ENCODE measurements at places on chromosomes 3 and 15. TPM values are rescaled to one million over a fixed set of nuclear protein-coding genes. Genes with fewer than 3 reads are reported as not detected.

- DNase-seq = no peak
Observed at GRCh38 chr15:32855942-32856341, 138.1 kb downstream of the GREM1 start.

DNA sequence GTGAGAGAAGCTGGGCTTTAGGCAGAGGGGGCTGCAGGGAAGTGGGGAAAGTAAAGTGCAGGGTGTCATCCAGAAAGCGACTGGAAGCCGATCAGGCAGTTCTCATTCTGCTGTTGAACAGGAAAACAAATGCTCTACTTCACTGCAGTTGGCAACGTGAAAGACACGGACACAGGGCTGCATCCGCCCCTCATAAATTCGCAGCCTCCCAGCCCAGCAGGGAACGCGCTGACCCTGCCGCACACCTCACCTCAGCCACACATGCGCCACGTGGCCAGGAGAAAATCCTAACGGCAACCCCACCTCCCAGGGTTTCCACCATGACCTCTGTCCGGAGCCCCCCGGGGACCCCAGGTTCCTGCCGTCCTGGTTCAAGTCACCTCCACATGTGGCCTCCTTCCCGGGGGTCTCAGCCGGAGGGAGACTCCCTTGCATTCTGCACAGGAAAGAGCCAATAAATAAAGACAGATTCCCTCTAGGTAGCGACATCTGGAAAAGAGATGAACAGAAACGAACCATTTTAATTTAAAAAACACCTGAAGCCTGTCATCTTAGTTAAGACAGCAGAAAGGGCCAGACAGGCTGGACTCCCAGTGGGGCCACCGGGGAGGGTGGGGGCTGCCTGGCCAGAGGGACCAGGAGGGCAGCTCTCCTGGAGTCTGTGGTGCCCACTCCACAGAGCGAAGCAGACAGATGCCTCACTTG, 118.7 kb downstream of the TMEM266 start:
- DNase-seq = no peak

- DNase-seq = no peak
Observed at GRCh38 chr3:151319628-151320027, 3.0 kb upstream of the GPR87 start.

DNA sequence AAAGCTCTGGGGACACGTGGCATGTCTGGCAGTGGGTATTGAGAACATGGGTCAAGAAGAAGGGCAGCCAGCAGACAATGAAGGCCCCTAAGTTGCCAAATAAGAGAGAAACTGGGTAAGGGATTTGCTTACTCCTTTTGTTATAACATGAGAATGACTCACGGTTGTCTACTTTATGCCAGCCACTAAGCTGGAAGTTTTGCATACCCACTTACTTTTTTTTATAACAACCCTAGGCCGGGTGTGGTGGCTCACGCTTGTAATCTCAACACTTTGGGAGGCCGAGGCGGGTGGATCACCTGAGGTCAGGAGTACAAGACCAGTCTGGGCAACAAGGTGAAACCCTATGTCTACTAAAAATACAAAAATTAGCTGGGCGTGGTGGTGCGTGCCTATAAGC, 50.0 kb downstream of the DRD3 start:
- no peak for DNase-seq

Gene ILDR1
- total RNA-seq = 7.8 TPM

- DNase-seq = no peak
Observed at GRCh38 chr3:144235489-144235888, 263.9 kb downstream of the DIPK2A start.

Gene LRRC49
- 18.9 TPM for total RNA-seq

- DNase-seq = peak; percentile 41
Observed at GRCh38 chr15:100769043-100769974, 110.3 kb upstream of the ALDH1A3 start.

DNA sequence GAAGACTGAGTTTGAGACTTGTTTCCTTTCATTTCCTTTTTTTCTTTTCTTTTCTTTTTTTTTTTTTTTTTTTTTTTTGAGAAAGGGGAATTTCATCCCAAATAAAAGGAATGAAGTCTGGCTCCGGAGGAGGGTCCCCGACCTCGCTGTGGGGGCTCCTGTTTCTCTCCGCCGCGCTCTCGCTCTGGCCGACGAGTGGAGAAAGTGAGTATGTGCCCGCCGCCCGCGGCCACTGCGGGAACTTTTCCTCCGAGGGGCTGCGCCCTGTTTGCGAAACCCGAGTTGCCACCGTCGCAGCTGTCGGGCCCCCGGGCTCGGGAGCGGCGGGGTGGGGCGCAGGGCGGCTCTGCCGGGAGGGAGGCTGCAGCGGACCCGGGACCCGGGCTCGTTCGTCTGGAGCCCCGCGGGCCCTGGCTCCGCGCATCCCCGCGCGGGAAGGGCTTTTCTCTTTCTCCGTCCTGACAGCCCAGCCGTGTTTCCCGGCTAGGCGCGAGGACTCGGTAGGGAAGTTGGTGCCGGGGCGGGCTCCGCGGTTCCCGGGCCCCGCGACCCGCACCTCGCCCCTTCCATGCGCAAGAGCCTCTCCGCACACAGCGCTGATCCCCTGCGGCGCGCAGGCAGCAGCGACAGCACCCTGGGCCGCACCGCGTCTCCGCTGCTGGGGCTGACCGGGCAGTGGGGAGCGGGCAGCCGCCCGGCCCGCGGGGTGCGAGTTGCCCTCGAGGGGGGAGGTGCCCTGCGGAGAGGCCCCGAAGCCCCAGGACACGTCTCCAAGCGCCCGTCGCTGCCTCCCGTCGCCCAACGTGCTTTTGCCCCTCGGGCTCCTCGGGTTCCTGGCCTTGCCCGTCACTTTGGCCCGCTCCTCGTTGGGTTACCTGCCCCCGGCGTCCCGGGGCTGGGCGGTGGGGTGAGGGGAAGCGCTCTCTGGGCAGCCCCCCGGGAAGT, 1.4 kb downstream of the IGF1R start:
- peak; percentile 92 for DNase-seq

- DNase-seq = no peak
Observed at GRCh38 chr3:160287666-160288065, 62.4 kb downstream of the C3orf80 start.

GRCh38 chr3:177338697-177339219, 141.5 kb upstream of the TBL1XR1 start:
- no peak for DNase-seq

Gene OCA2
- total RNA-seq = 0.83 TPM

- no peak for DNase-seq
Observed at GRCh38 chr3:113092746-113093145, 102.0 kb downstream of the GTPBP8 start.

- no peak for DNase-seq
Observed at GRCh38 chr3:53768478-53769459, 77.5 kb downstream of the CHDH start.

Gene TGM5
- 0.30 TPM for total RNA-seq

- peak; percentile 87 for DNase-seq
Observed at GRCh38 chr3:13022348-13023234, 50.6 kb downstream of the IQSEC1 start.

- no peak for DNase-seq
Observed at GRCh38 chr3:66001626-66002025, 37.1 kb downstream of the MAGI1 start.

Gene NCEH1
- total RNA-seq = 16.8 TPM

GRCh38 chr3:66602237-66602636, 101.4 kb upstream of the LRIG1 start:
- DNase-seq = no peak

DNA sequence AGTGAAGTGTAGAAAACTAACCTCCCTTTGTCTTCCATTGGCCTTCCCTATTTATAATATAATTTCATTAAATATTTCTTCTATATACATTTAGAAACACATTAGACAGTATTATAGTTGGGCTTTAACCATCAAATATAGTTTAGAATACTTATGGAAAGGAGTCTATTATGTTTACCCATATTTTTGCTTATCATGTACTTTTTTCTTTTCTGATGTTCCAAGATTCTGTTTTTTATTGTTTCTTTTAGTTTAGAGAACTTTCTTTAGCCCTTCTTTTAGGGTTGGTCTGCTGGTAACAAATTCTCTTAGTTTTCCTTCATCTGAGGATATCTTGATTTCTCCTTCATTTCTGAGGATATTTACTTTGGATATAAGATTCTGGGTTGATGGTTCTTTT, 23.7 kb downstream of the SH3GL3 start:
- DNase-seq = no peak

DNA sequence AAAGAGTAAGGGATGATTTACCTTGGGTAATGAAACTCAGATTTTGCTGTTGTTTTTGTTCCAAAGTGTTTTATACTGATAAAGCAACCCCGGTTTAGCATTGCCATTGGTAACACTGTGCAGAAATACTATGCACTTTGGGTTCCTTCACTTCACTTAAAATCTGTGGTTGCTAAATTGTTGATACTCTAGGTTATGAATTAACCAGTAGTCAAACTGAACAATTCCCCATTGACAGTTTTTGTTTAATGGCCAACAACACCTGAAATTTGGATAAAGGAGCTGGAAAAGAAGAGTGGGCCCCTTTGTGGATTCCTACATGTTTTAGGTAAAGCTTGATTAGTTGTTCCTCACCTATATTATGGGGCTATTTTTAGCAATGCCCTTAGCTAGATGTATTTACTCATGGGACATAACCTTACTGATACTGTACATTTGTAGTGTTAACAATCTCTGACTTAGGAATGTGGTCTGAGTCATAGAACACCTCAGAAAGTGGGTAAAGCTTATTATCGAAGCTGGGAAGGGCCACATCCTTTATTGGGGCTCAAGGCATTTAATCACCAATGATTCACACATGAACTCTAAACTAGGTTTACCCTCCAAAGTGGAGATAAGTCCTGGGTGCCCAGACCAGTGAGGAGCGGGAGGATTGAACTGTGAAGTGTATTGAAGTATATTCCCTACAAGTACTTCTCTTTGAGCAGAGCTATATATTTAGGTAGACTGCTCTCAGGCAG, 29.5 kb upstream of the THRB start:
- no peak for DNase-seq

DNA sequence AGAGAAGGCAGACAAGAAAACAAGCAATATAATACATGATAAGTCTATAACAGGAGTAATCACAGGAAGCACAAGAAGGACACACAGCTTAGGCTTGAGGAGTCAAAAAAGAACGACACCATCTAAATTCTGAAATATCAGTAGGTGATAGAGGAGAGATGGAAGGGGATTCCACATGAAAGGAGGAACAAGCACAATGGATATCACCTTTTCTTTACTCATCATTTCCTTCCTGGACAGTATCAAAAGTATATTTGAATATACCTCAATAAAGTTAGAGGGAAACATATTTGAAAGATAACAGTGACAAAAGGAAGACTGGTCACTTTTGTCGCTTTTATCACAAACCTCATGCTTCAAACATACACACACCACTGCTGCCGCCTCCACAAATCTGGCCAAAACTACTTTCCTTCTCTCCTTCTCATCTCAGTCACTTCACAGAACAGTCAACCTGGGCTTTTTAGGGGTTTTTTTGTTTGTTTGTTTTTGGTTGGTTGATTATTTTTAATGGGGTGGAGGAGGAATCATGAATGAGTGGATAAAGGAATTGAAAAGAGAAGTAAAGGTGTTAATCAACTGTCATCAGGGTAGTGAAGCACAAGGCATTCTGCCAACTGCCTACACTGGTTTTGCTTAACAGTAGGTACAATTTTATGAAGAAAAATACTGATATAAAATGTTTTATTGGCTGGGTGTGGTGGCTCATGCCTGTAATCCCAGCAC, 18.5 kb downstream of the DENND4A start:
- DNase-seq = no peak

DNA sequence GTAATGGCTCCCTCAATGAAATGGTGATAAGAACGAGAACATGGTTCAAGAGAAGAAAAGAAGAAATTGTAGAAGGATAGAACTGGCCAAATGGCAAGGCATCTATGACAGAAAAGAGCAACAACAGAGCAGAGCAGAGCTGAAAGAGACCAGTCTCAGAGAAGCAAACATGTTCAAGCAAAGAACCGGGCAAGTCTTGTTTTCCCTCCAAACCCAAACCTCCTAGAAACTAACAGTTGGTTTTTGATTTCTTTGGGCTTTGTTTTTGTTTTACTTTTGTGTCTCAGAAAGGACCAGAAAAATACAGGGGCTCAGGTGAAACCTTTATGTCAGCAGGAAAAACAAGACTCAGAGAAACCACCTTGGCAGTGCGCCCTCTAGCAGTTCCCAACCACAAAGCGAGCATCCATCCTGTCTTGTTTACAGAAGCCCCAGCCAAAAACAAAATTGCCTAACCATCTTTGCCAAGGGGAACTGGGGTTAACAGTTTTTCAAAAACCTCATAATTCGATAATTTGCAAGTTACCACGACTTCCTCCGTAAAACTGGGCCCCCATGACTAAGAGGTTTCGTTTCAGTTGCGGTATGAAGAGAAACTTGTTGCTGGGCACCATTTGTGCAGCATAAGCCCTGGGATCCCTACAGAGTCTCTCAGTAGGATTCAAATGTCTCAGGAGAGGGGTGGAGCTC, 159.2 kb upstream of the SLC24A5 start:
- no peak for DNase-seq

Gene FANCD2OS
- not detected for total RNA-seq

DNA sequence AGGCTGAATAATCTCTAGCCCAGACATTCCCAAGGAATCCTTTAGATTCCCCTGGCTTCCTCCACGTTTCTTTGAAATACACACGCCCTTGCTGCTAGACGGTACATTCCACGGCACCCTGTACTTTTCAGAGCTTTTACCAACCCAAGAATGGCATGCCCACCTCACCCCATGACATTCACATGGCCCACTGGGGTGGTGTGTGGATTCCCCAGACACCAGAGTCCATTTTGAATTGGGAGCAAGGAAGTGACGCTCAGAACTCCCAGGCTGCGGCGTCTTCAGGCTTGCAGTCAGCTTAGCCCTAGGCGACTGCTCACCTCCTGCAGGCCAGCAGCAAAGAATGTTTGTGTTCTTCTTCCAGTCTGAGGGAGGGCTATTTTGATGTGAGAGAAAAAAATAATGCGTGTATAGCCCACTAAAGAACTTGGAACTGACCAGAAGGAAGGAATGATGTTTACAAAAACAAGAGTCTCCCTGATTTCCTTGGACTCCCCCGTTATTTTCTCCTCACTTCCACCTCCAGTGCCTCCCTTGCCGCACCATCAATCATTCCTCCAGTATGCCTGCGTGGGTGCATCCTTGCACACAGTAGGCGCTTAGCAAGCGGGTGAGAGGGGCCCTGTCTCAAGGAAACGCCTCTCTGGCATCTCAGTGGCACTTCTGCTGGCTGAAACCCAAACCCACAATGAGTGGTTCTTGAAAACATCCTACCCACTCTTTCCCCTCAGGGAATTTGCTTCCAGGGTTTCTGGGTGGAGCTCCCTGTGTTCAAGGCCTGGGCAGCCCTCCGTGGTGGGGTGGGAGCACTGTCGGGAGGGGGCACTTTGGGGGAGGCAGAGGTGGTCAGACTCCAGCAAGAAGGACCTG, 59.9 kb downstream of the SMAD6 start:
- DNase-seq = no peak

Gene CCRL2
- total RNA-seq = 8.1 TPM

GRCh38 chr3:110738531-110738930, 333.1 kb upstream of the NECTIN3 start:
- no peak for DNase-seq

All from upper lobe of left lung (tissue), 6 donors.